ENCODE measurements at places on chromosomes 3 and 15.
A peak's percentile ranks its signal among the peaks of the same experiment; 100 is the strongest.

- DNase-seq, result no peak
Observed at GRCh38 chr15:60179786-60180391, 175.8 kb downstream of the FOXB1 start.

- no peak for DNase-seq
Observed at GRCh38 chr3:6508410-6508759, 352.5 kb upstream of the GRM7 start.

GRCh38 chr15:38085114-38085513, 150.7 kb downstream of the TMCO5A start:
- no peak for DNase-seq

DNA sequence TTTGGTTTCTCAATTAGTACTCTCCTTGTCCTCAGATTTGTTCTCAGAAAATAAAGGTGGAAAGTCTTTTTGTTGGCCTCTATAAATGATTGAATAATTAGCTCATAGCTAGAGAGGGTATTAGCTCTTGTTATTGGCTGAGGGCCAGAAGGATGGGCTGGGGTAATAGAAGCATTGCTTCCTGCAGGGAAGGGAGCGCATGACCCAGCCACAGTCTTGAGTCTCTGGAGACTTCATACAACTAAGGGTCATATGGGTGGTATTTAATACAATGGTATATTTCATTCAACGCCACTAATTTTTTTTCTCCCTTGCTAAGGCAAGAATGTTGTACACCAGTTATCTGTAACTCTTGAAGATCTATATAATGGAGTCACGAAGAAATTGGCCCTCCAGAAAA, 8.4 kb downstream of the DNAJA4 start:
- DNase-seq, result no peak

DNA sequence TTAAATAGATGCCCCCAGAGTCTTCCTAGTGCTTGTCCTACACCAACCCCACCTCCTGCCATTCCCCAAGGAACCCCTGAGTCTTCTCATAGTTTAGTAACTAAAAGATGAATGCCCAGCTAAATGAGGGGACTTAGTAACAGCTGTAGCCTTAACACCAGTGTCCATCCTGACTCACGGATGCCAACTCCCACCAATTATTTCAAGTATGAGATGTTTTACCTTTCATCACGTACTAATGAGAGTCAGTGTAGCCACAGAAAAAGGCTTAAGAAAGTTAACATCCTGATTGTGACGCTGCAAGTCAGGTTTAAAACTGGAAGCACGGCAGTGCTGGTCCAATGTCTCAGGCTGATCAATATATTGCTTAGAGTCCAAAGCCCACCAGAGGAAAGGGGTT, 109.9 kb downstream of the FMN1 start:
- no peak for DNase-seq

GRCh38 chr3:71514621-71515020, 68.9 kb downstream of the FOXP1 start:
- no peak for DNase-seq

- no peak for DNase-seq
Observed at GRCh38 chr3:156273111-156273694, 152.8 kb downstream of the KCNAB1 start.

DNA sequence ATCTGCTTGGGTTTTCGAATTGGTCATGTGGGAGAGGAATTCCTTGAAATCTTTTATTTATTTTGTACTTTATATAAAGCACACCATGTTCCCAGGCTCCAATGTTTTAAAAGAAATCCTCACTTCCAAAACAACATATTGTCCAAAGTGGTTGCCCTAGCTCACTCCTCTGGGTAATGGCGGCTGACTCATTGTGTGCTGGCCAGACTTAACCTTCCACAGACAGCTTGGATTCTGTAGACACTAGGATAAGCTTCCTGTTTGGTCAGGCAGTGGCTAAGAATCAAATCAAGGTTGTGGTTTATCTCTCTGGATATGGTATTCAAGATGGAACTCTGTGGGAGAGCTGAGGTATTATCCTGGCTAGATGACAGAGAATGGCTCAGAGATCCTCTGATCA, 55.8 kb upstream of the FAM98B start:
- DNase-seq, result no peak

DNA sequence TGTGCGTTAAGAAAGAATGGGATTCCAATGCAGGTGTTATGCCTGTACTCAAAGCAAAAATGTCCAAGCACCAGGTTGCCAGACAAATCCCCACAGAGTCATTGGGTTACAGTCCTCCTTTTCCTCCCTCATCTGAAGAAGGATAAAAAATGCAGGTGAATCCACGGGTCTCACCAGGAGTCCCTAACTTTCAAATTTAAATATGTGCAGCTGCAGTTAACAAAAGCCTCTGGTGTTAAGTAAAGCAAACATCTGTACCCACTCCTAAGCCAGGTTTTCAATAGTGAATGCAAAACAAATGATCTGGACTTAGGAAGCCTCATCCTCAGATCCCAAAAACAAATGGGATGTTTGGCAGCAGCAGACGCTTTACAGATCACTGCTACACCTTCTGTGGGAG, 70.4 kb upstream of the SETMAR start:
- DNase-seq, result no peak

DNA sequence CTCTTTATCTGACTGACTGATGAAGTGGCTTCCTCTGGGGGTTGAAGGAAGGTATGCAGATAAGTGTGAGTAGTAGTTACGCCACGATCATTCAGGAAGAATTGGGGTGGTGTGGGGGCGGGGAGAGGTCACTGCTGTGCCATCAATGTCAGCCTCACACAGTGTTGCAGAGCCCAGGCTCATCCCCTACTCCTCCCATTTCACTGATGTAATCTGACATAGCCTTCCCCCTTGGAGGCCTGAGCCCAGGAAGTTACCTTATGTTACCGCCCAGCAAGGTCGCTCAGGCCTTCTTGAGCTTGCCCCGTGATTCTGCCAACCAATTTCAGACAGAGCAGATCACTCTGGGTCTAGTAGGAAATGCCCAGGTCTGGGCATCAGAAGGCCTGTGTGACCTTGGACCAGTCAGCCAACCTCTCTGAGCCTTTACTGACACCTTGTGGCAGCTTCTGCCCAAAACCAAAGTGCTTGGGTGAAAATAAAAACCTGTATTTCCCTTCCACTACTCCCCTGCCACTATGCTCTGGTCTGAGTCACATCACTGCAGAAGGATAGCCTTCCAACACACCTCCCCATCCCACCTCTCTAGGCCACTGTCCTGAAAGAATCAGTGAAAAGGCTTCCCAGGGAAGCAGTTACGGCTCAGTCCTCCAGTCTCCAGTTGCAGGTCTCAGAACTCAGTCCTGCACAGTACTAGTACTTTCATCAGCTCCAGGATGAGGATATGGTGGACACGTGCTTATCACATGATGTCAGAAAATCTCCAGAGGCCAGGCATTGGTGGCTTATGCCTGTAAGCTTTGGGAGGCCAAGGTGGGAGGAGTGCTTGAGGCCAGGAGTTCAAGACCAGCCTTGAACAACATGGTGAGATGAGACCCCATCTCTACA, 28.1 kb upstream of the INSYN1 start:
- no peak for DNase-seq

DNA sequence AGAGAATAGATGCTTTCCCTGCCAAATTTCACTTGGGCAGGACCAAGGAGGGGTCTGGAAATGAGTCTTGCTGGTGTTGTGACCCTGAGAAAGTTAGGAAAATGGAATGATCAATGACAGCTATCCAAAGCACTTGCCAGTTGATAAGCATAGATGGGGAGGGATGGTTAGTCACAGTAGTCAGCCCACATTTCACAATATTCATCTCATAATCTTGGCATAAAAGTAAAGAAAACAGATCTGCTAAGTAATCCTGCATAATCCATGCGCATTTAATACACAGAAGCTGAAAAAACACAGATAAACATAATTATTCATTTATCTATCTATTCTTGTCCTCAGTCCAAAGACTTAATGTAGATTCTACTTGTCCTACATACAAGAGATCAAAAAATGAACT, 184.1 kb downstream of the ZIC4 start:
- no peak for DNase-seq

DNA sequence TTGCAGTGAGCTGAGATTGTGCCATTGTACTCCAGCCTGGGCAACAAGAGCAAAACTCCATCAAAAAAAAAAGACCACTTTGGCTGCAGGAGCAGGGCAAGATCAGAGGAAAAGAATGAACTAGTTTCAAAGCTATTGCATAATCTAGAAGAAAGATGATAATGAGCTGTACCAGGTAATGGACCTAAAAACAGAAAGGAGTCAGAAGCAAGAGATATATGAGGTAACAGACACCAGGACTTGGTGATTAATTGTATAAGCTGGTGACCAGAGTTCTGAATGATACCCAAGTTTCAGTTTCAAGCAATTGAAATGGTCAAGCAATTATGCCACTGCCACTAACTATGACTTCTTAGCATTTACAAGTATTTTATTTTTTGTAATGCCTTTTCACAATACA, 2.9 kb downstream of the POLQ start:
- DNase-seq, result no peak

GRCh38 chr15:99706557-99707303, 26.5 kb downstream of the LYSMD4 start:
- DNase-seq, result no peak

DNA sequence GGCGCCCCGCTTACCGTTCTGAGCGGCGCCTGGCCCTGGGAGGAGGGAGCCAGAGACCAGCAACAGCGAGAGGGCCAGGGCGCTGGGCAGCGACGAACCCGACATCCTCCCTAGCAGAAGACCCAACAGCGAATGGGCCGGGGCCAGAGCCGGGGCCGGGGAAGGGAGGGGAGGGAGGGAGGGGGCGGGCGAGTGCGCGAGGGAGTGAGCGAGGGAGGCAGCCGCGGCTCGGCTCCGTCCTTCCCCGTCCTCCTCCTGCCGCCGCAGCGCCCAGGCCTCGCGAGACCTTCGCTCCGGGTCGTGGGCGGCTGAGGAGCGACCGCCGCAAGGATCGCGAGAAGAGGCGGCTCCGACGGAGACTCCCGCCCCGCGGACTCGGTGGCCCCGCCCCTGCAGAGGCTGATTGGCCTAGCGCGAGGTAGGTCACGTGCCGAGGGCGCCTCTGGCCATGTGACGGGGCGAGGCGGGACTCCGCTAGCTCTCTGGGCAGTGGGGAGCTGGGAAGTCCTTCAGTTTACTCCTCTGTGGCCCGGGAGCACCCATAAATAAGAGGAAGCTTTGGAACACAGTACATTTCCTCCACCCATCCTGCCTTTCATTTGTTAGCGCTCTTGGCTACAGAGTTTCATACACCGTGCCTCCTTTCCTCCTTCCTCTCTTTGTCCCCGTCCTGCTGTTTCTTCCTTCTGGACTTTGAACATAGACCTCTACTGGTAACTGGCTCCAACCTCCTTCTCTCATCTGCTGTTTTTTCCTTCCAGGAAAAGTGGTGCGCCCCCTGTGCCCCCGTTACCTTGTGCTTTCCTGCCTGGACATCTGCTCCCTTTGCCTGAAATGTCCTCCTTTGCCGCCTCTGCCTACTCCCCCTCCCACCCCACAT, at the start of gene NPTN:
TSS of gene NPTN (minus strand) at position 279 of the 880 bp plus-strand sequence. CDS start at position 105, 174 bp downstream.
- peak; percentile 97 for DNase-seq

GRCh38 chr3:134998855-134999254, 203.8 kb downstream of the EPHB1 start:
- no peak for DNase-seq

- DNase-seq, result peak; percentile 17
Observed at GRCh38 chr15:42133886-42134502, 22.4 kb downstream of the PLA2G4F start.

- DNase-seq, result no peak
Observed at GRCh38 chr3:69683082-69683806, 56.0 kb upstream of the MITF start.

DNA sequence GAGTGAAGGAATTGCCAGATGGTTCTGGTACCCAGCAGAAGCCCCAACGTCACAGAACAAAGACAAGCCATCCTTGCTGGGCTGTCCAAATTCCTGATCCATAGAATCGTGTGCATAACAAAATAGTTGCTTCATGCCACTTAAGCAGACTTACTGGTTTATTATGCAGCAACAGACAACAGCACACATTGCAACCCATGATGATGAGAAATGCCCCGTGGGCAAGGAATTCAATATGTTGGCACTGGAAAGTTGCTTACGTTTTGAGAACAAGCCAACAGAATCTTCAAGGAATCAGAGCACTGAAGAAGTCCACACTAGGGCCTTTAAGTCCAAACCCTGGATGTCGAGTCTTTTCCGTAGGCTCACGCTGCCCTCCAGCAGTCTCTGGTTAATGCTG, 40.3 kb downstream of the CCR4 start:
- no peak for DNase-seq

GRCh38 chr15:42059661-42060476, 34.5 kb downstream of the PLA2G4D start:
- peak; percentile 61 for DNase-seq

DNA sequence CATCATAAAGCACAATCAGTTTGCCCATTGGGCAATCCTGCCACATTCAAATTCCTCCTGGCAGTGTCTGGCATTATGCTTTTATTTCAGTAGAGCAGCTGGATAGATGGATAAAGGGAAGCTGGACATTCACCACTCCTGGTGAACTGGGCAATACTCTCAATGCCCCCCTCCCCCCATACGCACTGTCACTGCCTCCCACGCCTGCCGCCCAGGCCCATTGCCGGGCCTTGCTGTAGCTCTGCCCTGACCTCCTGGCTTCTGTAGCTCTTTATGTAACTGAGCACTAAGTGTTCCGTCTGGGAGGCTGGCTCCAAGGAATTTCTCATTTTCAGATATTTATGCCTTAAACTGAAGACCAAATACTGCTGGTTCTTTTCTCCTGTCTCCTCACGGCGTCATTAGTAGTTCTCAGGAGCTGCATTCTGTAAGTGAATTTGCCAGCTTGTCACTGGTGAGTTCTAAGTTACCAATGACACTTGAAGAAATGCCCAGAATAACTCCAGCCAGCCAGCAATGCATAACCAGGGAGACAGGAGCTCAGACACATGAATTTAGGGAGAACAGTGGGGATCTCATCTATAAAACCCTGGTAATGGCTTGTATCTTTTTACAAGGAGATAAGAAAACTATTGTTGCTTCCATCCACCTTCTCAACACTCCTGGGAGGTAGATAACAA, 25.5 kb upstream of the RASGRF1 start:
- DNase-seq, result no peak

- peak; percentile 4 for DNase-seq
Observed at GRCh38 chr15:72796515-72797337, 13.2 kb upstream of the ADPGK start.

- DNase-seq, result no peak
Observed at GRCh38 chr3:170517242-170517945, 68.5 kb downstream of the SLC7A14 start.

GRCh38 chr3:119304201-119304713, 10.1 kb downstream of the ARHGAP31 start:
- no peak for DNase-seq

- DNase-seq, result no peak
Observed at GRCh38 chr3:157427901-157428300, 8.7 kb upstream of the PTX3 start.

DNA sequence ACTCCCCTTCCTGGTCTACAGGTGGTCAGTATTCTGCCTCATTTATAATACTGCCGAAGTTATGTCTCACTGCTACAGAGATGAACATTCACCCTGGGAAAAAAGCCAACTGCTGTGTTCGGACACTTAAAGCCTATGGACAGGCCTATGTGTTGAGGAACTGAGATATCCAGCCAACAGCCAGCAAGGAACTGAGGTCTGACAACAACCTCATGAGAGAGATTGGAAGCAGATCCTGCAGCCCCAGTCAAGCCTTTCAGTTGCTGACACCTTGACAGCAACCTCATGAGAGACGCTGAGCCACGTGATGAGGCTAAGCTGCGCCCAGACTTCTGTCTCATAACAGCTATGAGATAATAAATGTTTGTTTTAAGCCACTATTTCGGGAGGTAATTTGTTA, 18.2 kb upstream of the FHIT start:
- DNase-seq, result no peak

GRCh38 chr3:66439666-66440344, 61.0 kb downstream of the LRIG1 start:
- DNase-seq, result no peak
